ENCODE measurements at places on chromosomes 5 and 9.
A peak's percentile ranks its signal among the peaks of the same experiment; 100 is the strongest.

GRCh38 chr9:15842051-15842450 lies 289.2 kb downstream of the CCDC171 start:
- no peak for DNase-seq

GRCh38 chr9:93261281-93261680 lies 77.3 kb downstream of the WNK2 start:
- DNase-seq = no peak

DNA sequence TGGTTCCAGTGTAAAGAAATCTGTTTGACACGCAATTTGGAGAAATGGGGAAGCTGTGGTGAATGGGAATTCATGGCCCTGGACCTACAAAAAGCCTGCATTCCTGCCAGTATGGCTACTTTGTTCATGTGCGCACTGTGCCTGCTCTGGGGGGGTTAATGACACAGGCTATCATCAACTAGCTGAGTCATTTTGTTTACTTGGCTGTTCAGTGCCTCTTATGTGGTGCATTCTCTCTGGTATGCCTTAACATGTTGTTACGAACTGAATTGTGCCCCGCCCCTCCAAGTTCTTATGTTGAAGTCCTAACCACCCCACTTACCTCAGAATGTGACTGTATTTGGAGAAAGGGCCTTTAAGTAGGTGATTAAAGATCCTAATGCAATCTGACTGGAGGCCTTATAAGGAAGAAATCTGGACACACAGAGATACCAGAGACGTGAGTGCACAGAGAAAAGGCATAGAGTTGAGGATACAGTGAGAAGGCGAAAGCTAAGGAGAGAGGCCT lies 20.4 kb upstream of the UBAP1 start:
- peak; percentile 58 for DNase-seq

- DNase-seq = no peak
Measured at GRCh38 chr5:60492958-60493357, 207.0 kb downstream of the DEPDC1B start.

GRCh38 chr9:123062351-123063176 lies 29.1 kb downstream of the GPR21 start:
- no peak for DNase-seq

DNA sequence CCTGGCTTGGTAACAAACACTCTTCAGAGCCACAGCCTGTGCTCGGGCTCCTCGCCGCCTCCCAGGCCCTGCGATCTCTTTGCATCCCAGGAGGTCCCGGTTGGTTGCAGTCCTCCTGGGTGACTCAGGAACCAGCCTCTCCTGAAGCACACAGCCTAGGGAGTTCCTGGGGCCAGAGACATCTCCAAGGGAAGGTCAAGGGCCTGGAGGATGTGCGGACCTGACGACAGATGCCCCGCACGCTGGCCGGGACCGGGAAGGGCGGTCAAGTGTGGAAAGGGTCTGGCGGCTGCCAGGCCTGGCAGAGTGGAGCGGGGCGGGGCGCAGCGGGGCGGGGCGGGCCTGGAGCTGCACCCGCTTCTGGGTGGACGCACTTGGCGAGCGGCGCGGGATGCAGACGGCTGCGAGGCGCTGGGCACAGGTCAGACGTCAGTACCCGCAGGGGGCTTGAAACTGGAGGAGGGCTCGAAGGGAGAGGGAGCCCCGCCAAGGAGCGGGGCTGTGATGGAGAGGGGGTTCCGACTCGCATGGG lies 45.0 kb upstream of the PRSS3 start:
- no peak for DNase-seq

GRCh38 chr9:89342948-89343347 lies 24.6 kb downstream of the SECISBP2 start:
- DNase-seq = no peak

- DNase-seq = no peak
Measured at GRCh38 chr9:135136991-135137832, 49.7 kb downstream of the OLFM1 start.

GRCh38 chr5:51383131-51384121 lies at the start of gene ISL1:
ISL1 (plus strand) TSS chr5:51383448; CDS start chr5:51383672, 224 bp downstream.
- DNase-seq = peak; percentile 68

DNA sequence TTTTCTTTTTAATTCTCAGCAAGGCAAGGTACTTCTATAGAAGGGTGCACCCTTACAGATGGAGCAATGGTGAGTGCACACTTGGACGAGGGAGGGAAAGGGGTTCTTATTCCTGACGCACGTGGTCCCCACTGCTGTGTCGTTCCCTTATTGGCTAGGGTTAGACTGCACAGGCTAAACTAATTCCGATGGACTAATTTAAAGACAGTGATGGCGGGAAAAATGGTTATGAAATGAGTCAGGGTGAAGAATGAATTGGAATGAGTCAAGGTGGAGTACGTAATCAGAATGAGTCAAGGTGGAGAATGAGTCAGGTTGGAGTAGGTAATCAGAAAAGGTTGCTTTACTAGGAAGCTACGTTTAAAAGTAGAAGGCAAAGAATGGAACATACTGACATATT lies 2.1 kb upstream of the HMGCS1 start:
- DNase-seq = no peak

GRCh38 chr9:135085830-135086546 lies 1.5 kb upstream of the OLFM1 start:
- peak; percentile 38 for DNase-seq

- peak; percentile 45 for DNase-seq
Measured at GRCh38 chr5:31412324-31412723, 119.6 kb downstream of the DROSHA start.

DNA sequence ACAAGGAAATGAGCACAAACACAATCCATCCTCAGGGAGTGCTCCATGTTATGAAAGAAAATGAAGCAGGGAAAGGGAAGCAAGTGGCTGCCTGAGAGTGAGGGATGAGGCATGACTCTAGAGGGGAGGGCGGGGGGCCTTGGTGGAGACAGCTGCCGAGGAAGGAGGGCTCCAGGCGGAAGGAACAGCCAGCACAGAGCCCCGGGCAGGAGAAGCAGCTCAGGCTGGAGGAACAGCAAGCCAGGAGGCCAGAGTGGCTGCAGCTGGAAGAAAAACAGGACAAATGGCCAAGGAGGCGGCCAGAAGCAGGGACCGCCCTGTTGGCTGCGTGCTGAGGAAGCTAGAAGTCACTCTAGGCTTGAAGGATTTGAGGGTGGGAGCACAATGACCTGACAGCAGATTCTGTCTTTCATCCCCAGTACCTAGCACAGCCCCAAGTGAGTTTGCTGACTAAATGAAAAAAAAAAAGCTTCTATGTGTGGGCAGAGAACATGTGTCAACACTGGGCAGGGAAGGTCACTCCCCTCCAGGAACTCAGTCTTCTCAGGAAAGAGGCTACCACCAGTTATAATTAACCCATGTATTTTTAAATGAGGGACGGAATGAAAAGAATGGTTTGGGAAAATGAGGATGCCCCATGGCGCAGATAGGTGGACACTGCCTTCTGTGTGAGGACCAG lies 142.8 kb downstream of the DCP2 start:
- DNase-seq = peak; percentile 92

- DNase-seq = no peak
Measured at GRCh38 chr5:609506-609905, 2.6 kb upstream of the CEP72 start.

DNA sequence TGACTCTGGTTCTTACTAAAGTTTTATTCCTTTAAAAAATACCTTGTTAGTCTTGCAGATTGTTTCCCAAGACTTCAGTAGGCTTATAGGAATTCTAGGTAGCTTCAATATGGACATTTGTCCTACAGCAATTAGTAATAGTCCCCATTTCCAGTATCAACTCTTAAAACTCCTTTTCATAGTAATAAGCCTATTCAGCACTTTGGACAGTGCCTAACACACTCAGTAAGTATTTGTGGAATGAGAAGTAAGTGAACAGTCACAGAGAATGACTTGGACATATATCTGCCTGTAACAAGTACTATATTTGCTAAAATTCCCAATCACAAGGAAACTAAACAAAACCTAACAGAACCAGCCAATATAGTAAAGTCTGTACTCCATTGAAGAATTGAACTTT lies 1291.8 kb upstream of the DMAC1 start:
- no peak for DNase-seq

- DNase-seq = no peak
Measured at GRCh38 chr5:61686491-61687257, 354.6 kb downstream of the ZSWIM6 start.

GRCh38 chr5:65307931-65308330 lies 173.8 kb downstream of the ADAMTS6 start:
- DNase-seq = no peak

DNA sequence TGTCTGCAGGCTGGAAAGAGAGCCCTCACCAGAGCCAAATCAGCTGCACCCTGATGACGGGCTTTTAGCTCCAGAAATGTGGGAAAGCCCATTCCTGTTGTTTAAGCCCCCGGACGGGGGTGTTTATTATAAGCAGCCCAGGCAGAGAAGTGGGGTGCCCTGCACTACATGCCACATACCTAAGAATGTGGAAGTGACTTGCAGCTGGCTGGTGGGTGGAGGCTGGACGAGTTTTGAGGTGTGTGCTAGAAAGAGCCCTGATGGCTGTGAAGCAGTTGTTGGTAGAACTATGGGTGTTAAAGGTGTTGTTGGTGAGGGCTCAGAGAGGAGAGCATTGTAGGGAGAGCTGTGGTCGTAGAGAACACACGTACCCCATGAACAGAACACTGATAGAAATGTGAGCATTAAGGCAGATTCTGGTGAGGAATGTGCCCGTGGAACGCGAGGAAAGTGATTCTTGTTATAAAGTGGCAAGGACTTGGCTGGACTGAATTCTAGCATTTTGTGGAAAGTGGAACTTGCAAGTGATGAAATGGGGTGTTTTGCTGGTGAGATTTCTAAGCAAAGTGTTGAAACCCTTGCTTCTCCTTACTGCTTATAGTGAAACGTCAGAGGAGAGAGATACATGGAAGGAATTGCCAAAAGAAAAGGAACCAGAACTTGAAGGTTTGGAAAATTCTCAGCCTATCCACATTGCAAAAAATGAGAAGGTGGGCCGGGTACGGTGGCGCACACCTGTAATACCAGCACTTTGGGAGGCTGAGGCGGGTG lies 38.9 kb downstream of the AHRR start:
- no peak for DNase-seq

DNA sequence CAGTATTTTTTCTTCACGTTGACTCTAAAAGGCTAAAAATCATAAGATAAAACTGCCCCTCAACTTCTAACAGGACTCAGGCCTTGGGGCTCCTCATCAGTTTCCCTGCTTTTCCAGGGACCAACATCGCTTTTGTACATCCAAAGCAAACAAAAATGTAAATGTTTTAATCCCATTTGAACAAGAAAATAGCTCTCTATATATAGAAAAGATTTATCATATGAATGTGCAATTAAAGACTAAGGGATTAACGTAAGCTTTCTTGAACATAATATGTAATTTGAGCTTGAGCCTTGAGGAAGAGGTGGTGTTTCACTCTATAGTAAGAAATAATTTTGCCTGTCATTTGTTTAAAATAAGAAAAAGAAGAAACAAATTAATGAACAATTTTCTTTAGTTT lies 547.2 kb upstream of the ACO1 start:
- DNase-seq = no peak

- DNase-seq = no peak
Measured at GRCh38 chr5:95080030-95080429, 204.9 kb downstream of the MCTP1 start.

- no peak for DNase-seq
Measured at GRCh38 chr5:9244417-9244816, 301.5 kb downstream of the SEMA5A start.

GRCh38 chr9:132008855-132009812 lies 70.5 kb downstream of the MED27 start:
- no peak for DNase-seq

DNA sequence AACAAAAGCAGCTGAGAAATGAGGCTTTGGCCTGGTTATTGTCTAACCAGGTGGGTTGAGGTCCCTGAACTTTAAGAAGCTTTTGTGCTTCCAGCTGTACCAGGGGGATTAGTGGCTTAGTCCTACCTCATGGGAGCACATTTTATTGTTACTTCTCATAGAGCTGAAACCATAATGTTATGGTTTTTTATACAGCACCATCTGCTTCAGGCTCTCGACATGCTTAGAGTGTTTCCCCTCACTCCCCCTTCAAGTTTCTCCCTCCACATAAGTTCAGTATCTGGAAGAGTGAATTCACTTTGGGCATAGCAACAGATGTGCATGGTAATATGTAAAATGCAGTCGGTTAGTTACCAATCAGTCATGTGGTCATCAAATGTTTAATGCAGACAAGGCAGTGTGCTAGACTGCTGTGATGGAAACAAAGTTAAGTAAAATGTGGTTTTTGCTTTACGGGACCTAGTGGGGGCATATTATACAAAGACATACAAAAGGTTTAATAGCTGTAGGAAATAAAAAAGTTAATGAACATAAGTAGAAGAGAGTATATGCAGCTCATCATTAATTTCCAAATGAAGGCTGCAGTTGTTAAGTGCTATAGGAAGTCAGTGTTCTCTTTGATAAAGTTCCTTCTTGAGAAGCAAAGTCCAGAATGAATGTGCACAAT lies 95.9 kb upstream of the SPRY4 start:
- peak; percentile 69 for DNase-seq

DNA sequence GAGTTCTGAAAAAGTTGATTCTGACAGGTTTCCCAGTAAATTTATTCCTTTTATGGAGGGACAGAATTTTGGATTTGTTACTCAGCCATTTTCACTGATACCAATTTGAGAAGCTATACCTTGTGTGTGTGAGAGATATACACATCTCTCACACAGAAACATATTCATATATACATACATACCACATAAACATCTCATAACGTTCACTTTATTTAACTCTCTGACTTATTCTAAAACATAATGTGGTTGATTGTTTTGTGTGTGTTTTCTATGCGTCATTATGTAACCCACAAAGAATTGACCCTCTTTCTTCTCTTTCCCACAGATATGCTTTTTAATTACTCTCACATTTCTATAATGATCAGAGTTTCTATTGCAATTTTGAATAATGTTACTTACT lies 570.8 kb upstream of the TLE4 start:
- DNase-seq = no peak

- DNase-seq = no peak
Measured at GRCh38 chr5:103469288-103470040, 93.1 kb downstream of the NUDT12 start.

GRCh38 chr9:132168347-132168746 lies 6.5 kb downstream of the NTNG2 start:
- no peak for DNase-seq

DNA sequence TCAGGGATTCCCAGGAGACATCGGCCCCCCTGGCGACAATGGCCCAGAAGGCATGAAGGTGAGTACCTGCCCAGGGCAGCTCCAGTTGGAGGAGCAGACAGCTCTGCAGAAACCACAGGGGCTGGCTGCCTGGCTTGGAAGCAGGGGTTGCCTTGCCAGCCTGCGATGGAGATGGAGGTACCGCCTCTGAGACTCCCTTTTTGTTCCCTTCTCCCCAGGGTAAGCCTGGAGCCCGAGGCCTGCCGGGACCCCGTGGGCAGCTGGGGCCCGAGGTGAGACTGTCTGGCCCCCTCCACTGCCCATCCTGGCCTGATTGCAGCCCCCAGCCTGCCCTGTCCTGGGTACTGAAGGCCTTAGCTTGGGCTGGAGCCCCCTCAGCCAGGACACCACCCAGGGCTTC lies 82.7 kb upstream of the ORM1 start:
- no peak for DNase-seq

- DNase-seq = peak; percentile 53
Measured at GRCh38 chr5:141650851-141651727, at the start of gene FCHSD1. FCHSD1 (minus strand) TSS chr5:141651418; CDS start chr5:141651368, 50 bp downstream.

- DNase-seq = no peak
Measured at GRCh38 chr9:115616666-115617239, 498.8 kb upstream of the TNC start.

Data from muscle of back (tissue), 13 donors.